Stimulated activated CD8-positive, alpha-beta memory T cell treated with anti-CD3 and anti-CD28 coated beads, Interleukin-15, amount 100 ng/mL, for 24 hours (primary cell): ENCODE measurements at places on chromosomes 4 and X.

GRCh38 chr4:170003071-170004070, 22.8 kb downstream of the MFAP3L start:
- no peak for DNase-seq

- DNase-seq = no peak
Observed at GRCh38 chr4:139872274-139872673, 206.7 kb downstream of the MGST2 start.

GRCh38 chrX:73964579-73964978, 339.4 kb upstream of the ZCCHC13 start:
- no peak for DNase-seq

DNA sequence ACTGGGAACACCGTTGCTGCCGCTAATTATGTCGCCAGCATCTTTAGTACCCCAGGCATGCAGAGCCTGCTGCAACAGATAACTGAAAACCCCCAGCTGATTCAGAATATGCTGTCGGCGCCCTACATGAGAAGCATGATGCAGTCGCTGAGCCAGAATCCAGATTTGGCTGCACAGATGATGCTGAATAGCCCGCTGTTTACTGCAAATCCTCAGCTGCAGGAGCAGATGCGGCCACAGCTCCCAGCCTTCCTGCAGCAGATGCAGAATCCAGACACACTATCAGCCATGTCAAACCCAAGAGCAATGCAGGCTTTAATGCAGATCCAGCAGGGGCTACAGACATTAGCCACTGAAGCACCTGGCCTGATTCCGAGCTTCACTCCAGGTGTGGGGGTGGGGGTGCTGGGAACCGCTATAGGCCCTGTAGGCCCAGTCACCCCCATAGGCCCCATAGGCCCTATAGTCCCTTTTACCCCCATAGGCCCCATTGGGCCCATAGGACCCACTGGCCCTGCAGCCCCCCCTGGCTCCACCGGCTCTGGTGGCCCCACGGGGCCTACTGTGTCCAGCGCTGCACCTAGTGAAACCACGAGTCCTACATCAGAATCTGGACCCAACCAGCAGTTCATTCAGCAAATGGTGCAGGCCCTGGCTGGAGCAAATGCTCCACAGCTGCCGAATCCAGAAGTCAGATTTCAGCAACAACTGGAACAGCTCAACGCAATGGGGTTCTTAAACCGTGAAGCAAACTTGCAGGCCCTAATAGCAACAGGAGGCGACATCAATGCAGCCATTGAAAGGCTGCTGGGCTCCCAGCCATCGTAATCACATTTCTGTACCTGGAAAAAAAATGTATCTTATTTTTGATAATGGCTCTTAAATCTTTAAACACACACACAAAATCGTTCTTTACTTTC, 1.8 kb downstream of the UBQLN2 start:
- no peak for DNase-seq

GRCh38 chrX:139825618-139826017, 107.2 kb downstream of the ATP11C start:
- no peak for DNase-seq

DNA sequence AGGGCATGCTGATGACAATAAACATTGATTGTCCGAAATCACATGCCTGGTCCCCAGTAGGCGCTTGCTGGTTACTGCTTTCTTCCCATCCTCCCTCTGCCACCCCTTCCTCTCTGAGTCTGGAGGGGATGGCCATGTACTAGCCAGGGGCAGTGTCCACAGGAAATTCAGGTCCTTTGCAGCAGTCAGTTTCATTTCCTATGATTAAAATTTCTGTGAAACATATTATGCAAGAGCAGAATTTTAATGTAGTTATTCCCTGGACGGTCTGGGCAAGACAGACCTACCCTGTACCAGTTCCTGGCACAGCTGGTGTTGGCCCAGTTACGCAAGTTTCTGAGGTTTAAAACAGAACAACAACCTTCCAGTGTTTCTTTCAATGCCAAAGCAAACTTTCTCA, 28.2 kb upstream of the TLR2 start:
- DNase-seq = no peak

- DNase-seq = no peak
Observed at GRCh38 chr4:129394635-129395034, 298.7 kb downstream of the C4orf33 start.

- no peak for DNase-seq
Observed at GRCh38 chrX:107678957-107679740, 50.8 kb downstream of the PRPS1 start.

GRCh38 chrX:3268829-3269228, 77.6 kb downstream of the MXRA5 start:
- DNase-seq = no peak

DNA sequence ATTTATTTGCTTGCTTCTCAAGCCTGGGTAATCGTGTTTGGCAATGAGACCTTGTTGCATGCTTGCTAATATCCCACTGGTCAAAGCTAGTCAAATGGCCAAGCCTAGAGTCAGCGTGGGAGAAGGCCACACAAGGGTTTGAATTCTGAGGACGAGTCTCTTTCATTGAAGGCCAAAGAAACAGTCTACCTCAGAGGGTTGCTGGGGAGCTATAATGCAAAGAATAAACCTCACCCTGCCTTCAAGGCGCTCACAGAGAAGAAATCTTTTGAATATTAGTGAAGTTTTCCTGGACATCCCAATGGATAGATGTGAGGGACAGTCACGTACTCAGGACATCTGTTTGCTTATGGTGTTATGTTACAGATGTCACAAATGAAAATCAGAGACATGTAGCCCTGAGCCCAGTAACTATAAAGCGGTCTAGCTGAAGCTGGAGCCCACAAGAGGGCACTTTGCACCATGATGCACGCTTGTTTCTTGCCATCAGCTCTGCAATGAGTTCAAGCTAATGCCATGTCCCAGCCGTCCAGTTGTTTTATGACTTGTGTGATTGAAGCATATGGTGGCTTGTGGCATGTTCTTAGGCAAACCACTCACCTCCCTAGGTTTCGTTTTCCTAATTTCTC, 1.1 kb upstream of the TLR3 start:
- no peak for DNase-seq

- no peak for DNase-seq
Observed at GRCh38 chr4:48130100-48130499, 4.0 kb downstream of the TXK start.

DNA sequence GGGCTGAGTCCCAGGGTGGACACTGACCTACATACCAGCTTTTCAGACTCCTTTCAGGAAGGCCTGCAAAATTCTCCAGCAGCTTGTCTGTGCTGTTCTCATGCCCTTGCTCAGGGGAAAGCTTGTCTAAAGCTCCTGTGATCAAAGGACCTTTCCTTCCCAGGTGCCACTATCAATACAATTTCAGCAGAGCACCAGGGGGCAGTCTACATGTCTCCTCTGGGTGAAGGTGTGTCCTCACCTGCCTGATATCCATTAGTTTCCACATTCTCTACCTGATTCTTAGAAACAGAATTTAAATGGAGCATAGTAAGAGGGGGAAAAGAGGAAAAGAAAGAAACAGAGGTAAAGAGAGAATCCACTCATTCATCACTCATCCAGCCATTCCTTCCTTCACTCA, 114.2 kb downstream of the PPARGC1A start:
- no peak for DNase-seq

DNA sequence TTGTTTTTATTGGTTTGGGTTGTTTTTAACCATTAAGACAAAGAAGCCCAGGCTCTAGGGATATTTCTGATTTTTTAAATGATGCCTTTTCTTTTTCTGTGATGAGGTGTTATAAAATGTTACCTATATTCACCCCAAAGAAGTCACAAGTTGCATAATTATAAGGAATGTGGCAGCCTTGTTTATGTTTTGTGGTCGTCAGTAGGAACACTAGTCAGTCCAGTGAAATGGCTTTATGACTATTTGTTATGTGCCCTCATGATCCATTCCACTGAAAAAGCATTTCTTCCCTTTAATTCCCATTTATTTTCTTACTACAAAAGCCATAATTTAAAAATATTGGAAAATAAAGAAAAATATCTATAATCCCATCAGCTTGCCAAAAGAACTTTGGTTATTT, 34.4 kb downstream of the CC2D2A start:
- DNase-seq = no peak

DNA sequence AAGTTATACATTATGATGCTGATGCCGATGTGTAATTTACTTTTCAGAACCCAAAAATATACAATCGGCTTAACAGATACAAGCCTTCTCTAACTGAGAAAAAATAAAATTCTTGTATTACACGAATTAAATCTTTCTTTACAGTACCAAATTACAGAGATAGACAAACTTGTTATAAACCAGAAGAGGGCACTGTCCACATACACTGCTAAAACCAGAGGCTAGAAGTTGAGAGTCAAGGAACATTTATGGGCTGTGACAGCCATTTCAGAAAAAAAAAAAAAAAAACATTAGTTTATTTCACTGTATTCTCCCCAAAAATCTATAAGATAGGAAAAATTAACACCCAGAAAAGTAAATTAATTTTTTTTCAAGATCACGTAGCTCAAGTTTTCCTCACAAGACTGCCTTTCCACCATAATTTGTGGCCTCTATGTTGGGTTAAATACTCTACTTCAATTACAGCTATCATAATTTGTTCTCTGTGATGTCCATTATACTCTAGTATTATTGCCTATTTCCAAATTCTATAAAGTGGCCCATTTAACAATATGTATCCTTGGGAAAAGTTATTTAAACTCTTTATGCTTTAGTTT, 12.0 kb downstream of the EREG start:
- DNase-seq = no peak

GRCh38 chrX:5155301-5155700, 1073.4 kb downstream of the NLGN4X start:
- DNase-seq = no peak

DNA sequence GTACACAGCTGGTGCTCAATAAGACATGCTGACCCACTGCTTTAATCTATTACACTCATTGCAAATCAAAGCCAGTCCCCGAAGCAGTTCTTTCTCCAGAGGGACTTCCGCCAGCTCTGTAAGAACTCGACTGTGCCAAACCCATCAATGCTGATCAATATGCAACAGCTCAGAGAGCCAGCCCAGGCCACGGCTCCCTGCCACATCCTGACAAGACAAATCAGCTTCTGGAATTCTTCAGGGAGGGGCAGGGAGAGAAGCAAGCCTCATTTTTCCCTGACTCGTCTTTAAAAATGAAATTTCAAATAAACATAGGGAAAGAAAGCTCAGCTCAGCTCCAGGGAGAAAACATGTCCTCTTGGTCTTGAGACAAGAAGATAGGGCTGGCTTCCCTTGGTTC, 5.3 kb upstream of the ADRA2C start:
- DNase-seq = no peak

GRCh38 chr4:58553031-58553430, 1442.8 kb upstream of the IGFBP7 start:
- DNase-seq = no peak

DNA sequence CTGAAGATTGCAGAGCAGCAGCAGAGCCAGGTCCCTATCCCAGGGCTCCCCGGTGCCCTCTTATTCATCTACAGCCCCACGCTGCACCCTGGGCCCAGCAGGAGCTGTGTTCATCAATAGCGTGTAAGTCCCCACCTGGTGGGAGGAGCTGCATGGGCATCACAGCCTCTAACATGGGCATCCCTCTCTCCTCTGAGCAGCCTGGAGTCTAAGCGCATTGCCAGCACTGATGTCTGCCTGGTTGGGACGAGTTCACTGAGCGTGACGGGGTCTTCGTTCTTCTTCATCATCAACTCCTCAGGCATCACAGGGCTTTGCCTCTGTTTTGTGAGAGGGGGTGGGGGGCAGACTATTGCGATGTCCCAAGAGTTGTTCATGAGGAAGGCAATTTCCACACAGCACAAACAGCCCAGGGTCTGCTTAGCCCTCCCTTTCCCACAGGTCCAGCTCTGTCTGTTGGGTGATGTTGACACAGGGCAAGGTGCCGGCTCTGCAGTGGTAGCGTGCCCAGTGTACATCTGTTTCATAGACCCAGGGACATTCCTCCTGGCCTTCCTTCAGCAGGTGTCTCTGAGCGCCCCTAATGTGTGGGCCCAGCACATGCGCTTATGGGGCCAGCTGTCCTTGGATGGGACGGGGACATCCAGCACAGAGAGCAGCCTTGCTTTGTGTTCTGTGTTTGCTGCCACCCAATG, 85.9 kb downstream of the SORCS2 start:
- no peak for DNase-seq

DNA sequence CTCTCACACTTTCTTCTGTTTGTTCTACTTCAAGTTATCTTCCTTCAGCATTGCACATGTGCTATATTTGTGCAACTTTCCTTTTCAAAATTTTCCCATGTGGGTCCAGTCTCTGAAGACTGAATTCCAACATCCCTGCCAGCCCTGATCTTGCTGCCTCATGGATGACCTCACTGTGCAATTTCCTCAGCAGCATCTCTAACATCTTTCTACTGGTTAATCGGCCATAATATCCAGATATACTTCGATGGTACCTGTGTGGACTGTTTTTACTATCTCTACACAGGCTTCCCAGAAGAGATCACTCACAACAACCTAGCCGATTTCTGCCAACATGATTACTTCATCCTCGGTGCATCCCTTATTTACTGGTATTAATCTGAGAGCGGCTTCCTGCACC, 41.5 kb downstream of the GPM6A start:
- no peak for DNase-seq

DNA sequence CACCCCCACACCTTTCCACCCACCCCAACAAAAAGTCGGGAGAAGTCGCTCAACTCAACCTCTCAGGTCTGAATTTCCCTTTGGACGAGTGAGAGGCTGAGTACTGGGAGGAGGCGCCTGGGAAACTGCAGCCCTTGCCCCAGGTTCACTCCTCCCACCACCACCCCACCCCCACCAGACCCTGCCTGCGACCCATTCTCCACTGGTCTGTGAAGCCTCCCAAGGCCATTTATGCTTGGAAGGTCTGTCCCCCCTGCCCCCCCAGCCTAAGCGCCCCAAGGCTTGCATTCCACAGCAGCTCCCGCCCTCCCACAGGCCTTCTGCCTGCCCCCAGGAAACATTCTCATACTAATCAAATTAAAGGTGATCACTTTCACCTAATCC, 27.2 kb downstream of the ELF4 start:
- DNase-seq = no peak

GRCh38 chr4:168751263-168752225, 254.7 kb downstream of the PALLD start:
- DNase-seq = no peak

- DNase-seq = no peak
Observed at GRCh38 chrX:127574829-127575228, 477.4 kb downstream of the ACTRT1 start.

GRCh38 chr4:37232315-37232714, 12.2 kb upstream of the NWD2 start:
- DNase-seq = no peak

- no peak for DNase-seq
Observed at GRCh38 chr4:109406337-109406931, 27.2 kb upstream of the SEC24B start.
